Astrocyte (in vitro differentiated cells and primary cell): ENCODE measurements at places on chromosomes 3 and 15. TPM values are rescaled to one million over a fixed set of nuclear protein-coding genes. Genes with fewer than 3 reads are reported as not detected.
A peak's percentile ranks its signal among the peaks of the same experiment; 100 is the strongest.

Gene SLC9C1
- total RNA-seq = not detected in 2 replicates

Gene IL20RB
- total RNA-seq = 22.0 and 23.6 TPM in 2 replicates

Gene GP9
- not detected in 2 replicates for total RNA-seq

DNA sequence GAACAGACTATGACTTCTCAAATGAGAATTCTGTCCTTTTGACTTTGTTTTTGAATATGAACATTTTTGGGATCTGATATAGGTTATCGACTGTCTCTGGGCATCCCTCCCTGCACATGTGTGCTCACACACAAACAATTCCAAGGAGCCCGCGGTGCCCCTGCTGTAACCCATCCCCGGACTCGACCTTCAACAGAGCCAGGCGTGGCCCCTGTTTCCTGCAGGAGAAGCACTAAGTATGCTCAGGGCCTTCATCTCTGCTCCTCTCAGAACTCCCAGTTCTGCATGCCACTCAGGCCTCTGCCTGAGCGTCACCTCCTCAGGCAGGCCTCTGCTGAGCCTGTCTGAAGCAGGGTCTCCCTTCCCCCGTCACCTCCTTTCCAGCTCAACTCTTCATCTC, 57.6 kb downstream of the NUP210 start:
- no peaks in the 10 kb centered on the region for H3K27me3 ChIP-seq
- H3K4me3 ChIP-seq = no peak overlapping the region
- no peak overlapping the region for H3K27ac ChIP-seq
- no peak for DNase-seq
- peaks cover 8% of the 10 kb centered on the region for H3K4me1 ChIP-seq
- no peaks in the 10 kb centered on the region for H3K36me3 ChIP-seq

- H3K27me3 ChIP-seq = no peaks in the 10 kb centered on the region
- peak; percentile 3 for DNase-seq
Observed at GRCh38 chr3:86416334-86416733, 574.6 kb downstream of the VGLL3 start.

DNA sequence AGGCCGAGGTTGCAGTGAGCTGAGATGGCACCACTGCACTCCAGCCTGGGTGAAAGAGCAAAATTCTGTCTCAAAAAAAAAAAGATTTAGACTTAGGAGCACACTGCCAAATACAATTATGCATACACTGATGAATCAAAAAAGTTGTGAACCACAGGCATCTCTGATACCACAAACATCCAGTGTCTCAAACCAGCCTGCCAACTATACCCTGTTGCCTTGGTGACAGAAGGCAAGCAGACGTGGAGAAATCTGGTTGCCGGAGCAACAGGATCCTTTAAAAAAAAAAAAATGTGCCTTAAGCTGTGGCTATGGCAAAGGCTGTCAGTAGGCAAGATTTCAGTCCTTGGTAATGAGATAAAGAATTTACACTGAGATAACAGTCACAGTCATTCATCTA, 202.3 kb downstream of the NEK10 start:
- no peak overlapping the region for H3K4me3 ChIP-seq
- DNase-seq = peak; percentile 98
- no peaks in the 10 kb centered on the region for H3K36me3 ChIP-seq
- H3K27me3 ChIP-seq = no peaks in the 10 kb centered on the region

DNA sequence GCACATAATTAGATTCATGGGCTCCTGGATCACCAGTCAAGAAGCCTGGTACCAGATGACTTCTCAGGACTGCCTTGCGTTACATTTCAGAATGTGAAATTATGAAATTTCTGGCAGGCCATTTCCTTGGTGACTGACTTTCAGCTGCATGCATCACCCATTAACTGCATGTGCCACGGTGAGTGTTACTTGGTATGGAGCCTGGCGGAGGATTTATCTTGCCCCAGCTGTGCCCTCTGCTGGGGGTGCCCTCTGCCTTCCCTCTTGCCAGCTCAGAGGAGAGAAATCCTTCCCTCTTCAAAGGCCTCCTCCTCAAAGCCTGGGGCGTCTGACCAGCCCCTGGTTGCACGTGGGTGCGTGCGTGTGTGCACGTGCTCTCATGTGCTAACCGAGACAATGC, 57.7 kb upstream of the CTSH start:
- H3K36me3 ChIP-seq = no peaks in the 10 kb centered on the region
- DNase-seq = no peak
- no peak overlapping the region for H3K27ac ChIP-seq
- H3K4me1 ChIP-seq = peaks cover 27% of the 10 kb centered on the region
- H3K27me3 ChIP-seq = no peaks in the 10 kb centered on the region

GRCh38 chr3:100360757-100361496, 26.4 kb downstream of the NIT2 start:
- H3K27me3 ChIP-seq = no peaks in the 10 kb centered on the region
- no peak overlapping the region for H3K4me3 ChIP-seq
- H3K4me1 ChIP-seq = no peaks in the 10 kb centered on the region
- H3K36me3 ChIP-seq = peaks cover 41% of the 10 kb centered on the region
- no peak for DNase-seq

- no peaks in the 10 kb centered on the region for H3K27me3 ChIP-seq
- no peak overlapping the region for H3K27ac ChIP-seq
- no peak for DNase-seq
- peaks cover 3% of the 10 kb centered on the region for H3K4me1 ChIP-seq
- no peak overlapping the region for H3K4me3 ChIP-seq
Observed at GRCh38 chr15:35627696-35628095, 81.7 kb upstream of the DPH6 start.

DNA sequence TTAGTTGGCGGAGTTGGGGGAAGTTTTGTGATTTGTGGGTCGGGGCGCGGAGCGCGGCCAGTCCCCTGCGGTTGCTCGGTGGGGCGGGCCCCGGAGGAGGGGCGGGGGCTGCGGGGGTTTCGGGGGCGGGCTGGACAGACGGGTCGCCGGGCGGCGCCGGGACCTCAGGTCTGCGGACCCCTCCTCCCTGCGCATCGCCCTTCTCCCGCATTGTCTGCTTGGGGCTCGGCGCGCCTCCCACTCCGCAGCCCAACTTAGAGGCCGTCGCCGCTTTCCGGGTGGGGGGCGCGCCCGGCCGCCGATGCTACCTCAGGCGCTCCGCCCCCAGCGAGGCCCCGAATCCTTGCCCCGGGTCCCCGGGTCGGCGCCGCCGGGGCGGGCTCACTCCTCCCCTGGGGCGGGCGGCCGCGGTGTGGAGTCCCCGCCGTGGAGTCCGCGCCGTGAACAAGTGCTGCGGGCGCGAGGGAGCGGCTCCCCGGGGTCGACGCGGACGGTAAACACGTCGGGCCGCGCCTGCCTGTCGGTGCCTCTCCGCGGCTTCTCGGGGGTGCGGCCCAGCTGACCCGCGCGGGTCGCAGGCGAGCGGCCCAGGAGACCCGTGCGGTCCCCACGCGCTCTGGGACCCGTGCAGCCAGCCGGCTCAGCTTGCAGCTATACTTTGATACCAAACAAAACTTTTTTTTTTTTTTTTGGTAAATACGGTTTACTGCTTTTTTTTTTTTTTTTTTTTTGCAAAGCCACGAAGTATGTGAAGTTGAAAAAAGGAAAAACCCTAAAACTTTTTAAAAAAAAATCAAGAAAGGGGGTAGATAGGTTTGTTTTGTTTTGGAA, 624 bp downstream of the AKAP13 start:
- H3K4me1 ChIP-seq = peaks cover 18% of the 10 kb centered on the region
- peak overlapping the region; percentile 69 for H3K27ac ChIP-seq
- H3K4me3 ChIP-seq = peak overlapping the region; percentile 79
- DNase-seq = peak; percentile 3
- no peaks in the 10 kb centered on the region for H3K36me3 ChIP-seq
- no peaks in the 10 kb centered on the region for H3K27me3 ChIP-seq

GRCh38 chr15:65368302-65369211, 9.2 kb downstream of the IGDCC3 start:
- peak; percentile 20 for DNase-seq
- no peaks in the 10 kb centered on the region for H3K4me1 ChIP-seq
- no peaks in the 10 kb centered on the region for H3K36me3 ChIP-seq
- peaks cover 21% of the 10 kb centered on the region for H3K27me3 ChIP-seq
- no peak overlapping the region for H3K27ac ChIP-seq

DNA sequence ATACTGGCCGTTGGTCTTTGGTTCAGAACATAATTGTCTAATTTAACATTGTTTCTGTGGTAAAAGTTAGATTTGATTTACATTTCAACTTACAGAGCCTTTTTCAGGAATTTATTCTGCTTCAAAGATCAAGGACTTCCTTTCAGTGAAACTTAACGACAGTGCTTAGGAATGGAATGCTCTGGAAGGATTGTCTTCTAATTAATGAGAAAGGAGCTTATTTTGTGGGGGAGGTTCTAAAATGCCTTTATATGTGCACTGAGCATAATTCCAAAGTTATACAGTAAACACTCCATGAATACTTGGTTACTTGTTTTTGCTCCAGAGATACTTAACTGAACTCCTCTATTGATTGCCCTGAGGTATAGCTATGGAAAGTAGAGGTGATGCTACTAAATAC, 75.7 kb downstream of the CACNA1D start:
- DNase-seq = no peak
- no peak overlapping the region for H3K27ac ChIP-seq
- H3K4me3 ChIP-seq = no peak overlapping the region
- H3K27me3 ChIP-seq = no peaks in the 10 kb centered on the region
- no peaks in the 10 kb centered on the region for H3K36me3 ChIP-seq

DNA sequence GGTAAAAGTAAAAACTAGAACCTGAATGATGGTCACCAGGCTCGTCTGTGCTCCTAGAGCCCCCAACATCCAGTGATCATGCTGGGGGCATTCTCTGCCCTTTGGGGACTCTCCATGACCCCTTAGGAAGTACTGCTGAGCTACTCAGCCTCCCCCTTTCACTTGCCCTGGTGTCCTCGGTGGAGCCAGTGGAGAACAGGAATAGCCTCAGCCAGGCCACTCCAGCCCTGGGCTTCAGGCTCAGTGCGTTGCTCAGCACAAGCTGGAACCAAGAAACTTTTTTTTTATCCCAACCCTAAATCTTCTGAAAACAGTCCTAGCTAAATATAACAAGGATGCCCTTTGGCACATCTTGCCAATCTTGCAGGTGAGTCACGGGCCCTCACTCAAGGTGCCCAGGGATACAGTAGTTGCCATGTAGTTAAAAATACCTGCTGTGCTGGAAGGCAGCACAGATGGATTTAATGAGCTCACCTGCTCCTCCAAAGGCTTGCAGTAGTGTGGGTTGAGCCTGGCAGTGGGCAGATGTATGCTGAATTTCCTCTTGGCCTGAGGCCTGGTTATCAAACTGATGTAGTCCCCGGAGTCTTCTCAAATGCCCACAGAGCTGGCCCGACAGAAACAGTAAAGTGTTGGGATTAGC, 46.9 kb upstream of the TMEM158 start:
- no peaks in the 10 kb centered on the region for H3K27me3 ChIP-seq
- no peak overlapping the region for H3K4me3 ChIP-seq
- no peak for DNase-seq
- no peaks in the 10 kb centered on the region for H3K4me1 ChIP-seq
- H3K36me3 ChIP-seq = no peaks in the 10 kb centered on the region

DNA sequence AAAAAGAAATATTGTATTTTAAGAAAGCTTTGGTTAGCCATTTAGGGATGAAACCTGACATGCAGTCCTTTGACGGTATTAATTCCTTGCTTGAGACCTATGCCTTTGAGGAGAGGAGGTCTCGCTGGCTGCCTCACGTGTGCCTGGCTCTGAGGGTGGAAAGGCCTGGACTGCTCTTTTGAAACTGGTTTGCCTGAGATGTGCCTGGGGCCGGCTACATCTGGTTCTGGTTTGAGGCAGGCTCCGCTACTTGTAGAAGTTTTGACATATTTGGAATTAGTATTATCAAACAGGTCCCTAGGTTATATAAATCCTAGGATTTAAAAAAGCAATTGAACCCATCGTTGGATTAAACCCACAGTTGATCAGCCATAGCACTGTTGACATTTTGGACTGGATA, 6.5 kb downstream of the NISCH start:
- no peaks in the 10 kb centered on the region for H3K27me3 ChIP-seq
- H3K4me1 ChIP-seq = peaks cover 21% of the 10 kb centered on the region
- no peak for DNase-seq
- no peak overlapping the region for H3K27ac ChIP-seq
- H3K36me3 ChIP-seq = peaks cover 28% of the 10 kb centered on the region
